H4 (cell line): ENCODE measurements at places on chromosomes 11 and 22. TPM values are rescaled to one million over a fixed set of nuclear protein-coding genes. Genes with fewer than 3 reads are reported as not detected.

Gene PSMA1
- 566 and 642 TPM in 2 replicates for total RNA-seq

- no peak for DNase-seq
Measured at GRCh38 chr22:19039796-19040280, 82.4 kb downstream of the DGCR2 start.

GRCh38 chr11:117424781-117425180, 97.1 kb downstream of the CEP164 start:
- no peak for DNase-seq

Gene KRTAP5-11
- total RNA-seq, result not detected in 2 replicates

DNA sequence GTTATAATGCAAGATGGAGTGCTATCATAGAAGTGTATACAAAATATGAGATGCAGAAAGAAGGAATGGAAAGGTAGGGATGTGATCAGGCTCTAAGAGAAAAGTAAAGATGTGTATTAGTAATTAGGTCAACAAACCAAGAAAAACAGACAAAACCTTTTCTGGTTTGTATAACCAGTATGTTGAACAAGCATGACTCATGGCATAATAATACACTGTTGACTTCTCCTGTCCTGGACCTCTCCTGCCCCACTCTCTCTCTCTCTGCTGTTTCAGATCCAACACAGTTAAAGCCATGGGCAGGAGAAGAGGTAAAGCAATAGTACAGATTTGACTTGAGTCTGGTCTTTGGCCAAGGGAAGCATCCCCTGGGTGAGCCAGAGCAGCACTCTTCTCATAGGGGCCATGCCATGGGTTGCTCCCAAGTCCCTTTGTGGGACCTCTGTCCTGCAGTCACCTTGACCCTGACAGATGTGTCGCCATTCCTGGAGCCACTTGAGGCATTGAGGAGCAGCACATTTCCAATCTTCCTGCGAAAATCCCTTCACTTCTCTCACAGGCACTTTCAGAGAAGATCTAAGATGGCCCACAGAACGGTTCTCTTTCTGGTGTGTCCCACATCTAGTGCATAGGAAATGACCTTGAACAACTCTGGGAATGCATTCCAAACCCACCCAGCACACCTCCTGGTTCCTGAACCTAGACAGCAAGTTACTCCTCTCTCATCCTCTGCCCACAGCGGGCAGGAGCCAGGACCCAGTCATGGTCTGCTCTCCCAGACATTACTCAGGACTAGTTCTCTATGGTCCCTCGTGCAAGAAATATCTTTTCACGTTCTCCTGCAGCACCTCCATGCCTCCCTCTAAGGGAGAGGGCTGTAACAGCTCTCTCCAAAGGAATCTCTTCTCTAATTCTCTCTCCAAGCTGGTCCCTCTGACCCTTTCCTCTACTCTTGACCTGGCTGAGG, 58.2 kb upstream of the PRSS23 start:
- peak; percentile 77 for DNase-seq

- no peak for DNase-seq
Measured at GRCh38 chr11:12160231-12160630, 49.8 kb downstream of the MICAL2 start.

Gene ELF5
- not detected in 2 replicates for total RNA-seq

Gene KCNK7
- total RNA-seq, result not detected in 2 replicates

DNA sequence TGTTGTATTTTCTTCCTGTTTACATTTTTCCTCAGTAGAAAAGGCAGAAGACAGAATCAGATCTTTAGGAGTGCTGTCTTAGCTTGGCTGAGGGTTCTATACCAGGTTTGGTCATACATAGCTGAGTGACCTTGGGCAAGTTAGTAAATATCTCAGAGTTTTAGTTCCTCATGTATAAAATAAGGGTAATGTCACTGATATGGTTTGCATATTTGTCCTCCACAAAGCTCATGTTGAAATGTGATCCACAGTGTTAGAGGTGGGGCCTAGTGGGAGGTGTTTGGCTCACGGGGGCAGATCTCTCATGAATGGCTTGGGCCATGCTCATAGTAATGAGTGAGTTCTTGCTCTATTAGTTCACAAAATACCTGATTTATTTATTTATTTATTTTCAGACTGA, 7.5 kb upstream of the HTR3A start:
- no peak for DNase-seq

- no peak for DNase-seq
Measured at GRCh38 chr11:119992171-119993051, 145.5 kb downstream of the TRIM29 start.

GRCh38 chr11:118058311-118059245, 18.3 kb upstream of the TMPRSS4 start:
- DNase-seq, result no peak

DNA sequence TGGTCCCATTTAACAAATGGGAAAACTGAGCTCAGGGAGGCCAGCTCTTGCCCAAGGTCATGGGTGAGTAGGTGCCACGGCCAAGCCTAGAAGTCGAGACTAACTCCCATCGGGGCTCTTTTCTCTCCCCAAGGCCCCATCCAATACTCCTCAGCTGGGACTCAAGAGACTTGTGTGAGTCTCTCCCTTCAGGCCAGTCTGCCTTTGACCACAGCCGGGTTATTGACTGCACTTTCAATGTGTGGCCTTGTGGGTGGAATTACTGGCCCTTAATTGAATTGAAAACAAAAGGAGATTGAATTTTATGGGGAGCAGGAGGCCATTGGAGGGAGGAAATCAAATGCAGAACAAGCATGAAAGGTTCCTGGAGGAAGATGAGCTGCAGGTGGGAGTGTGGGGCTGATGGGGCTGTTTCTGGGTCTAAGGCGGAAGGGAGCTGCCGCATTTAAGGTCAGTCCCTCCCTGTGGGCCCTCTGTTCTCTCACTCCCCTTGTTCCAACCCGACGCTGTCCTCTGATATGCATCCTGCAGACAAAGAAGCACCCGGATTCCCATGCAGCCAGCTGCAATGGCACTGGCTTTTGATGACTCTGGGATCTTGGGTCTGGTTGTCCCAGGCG, 552.8 kb downstream of the MIAT start:
- DNase-seq, result no peak

DNA sequence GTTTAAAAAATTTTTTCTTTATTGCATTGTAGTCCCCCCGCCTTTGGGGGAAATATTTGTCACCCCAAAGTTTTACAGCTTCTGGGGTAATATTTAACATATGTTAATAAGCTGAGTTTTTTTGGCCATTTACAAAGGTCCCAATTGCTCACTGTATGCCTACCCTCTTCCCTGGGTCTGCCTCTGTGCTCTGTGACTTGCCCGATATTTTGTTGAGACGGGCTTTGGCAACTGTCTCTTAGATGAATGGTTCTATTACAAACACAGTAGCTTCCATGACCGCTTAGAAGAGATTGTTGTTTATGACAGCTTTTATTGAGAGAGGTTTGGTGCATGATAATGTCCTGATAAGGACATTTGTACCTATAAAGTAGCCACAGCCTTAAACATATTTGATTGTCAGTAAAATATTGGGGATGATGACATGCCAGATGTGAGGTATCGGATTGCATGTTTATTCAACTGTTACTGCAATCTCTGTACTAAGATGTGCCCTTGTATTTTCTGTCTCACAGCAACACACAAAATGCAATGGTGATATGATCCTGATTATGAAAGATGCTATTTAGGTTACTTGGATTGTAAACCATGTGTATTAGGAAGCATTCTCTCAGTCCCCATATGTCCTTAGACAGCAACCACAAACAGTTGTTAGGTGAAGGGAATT, 103.1 kb downstream of the TEAD1 start:
- no peak for DNase-seq

DNA sequence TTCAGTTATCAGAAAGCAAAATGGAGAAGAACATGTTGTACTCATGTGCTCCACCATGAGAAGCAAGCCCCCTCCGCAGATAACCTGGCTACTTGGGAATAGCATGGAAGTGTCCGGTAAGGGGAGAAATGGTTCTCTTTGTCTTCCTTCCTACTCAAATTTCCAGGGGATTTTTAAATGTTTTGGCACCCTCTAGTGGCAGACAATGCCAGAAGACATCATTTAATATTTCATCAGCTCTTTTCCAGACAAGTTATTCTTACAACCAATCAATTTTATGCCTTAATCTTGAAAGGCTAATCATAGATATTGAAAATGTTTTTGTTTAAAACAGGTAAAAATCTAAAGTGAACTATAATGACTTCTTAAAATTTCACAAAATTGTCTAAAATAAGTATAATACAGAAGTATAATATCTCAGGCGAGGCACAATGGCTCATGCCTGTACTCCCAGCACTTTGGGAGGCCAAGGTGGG, 15.7 kb downstream of the CRTAM start:
- peak; percentile 71 for DNase-seq

DNA sequence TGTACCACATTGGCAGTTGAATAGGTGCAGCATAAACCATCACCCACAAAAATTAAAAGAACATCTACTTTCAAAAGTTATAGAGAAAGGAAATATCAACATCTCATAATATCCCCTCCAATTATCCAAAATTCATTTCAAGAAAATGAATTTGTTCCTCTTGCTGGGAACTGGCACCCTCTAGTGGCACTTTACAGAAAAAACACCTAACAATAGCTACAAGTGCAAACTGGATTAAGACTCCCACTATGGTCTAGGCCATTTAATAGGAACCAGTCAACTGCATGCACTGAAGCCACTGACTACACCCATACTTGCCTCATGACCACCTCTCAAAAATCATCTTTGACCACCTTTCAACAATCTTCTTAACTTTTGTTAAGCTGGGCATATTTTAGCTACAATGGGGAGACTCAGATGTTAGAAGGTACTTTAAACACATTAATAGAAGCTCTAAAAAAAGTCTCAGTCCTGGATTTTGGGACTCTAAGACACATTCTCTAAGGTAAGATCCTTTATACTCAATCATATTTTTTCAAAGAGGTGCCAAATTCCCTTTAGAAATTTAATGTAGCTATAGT, 17.3 kb downstream of the TRAF6 start:
- DNase-seq, result peak; percentile 32
